ENCODE measurements at places on chromosomes 7 and 10. TPM values are rescaled to one million over a fixed set of nuclear protein-coding genes. Genes with fewer than 3 reads are reported as not detected.

GRCh38 chr7:96727534-96728088 is 18.0 kb upstream of the SEM1 start:
- no peak overlapping the region for H3K4me3 ChIP-seq
- no peaks in the 10 kb centered on the region for H3K36me3 ChIP-seq
- H3K27me3 ChIP-seq: peaks cover 5% of the 10 kb centered on the region
- no peak for DNase-seq

DNA sequence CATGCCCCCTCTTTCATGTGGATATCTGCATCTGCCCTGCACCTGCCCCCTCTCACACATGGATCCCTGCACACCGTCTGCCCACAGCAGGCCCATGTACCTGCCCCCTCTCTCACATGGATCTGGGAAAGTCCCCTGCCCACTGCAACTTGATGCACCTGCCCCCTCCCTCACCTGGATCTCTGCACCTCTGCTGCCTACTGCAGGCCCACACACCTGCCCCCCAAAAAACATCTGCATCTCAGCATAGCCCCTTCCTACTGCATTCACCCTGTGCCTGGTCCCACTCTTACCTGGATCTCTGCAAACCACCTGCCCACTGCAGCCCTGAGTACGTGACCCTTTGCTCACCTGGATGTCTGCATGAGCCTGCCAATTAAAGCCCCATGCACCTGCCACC is 479.8 kb downstream of the PTPRN2 start:
- no peak overlapping the region for H3K4me3 ChIP-seq
- no peak for DNase-seq
- no peak overlapping the region for H3K27ac ChIP-seq
- no peaks in the 10 kb centered on the region for H3K27me3 ChIP-seq
- no peaks in the 10 kb centered on the region for H3K36me3 ChIP-seq

DNA sequence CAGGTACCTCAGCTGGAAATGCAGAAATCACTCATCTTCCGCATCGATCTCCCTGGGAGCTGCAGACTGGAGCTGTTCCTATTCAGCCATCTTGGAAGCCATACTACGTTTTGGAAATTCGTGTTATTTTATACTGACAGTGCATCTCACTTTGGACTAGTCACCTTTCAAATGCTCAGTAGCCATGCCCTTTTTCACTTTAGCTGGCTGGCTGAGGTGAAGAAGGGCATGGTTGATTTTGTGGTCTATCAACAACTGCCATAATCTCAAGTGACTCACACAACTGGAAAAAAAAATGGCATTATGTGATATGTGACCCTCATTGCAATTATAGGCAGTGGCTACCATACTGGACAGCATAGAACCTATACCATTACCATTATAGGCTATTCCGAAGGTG is 100.5 kb downstream of the CCDC71L start:
- no peaks in the 10 kb centered on the region for H3K27me3 ChIP-seq
- H3K4me1 ChIP-seq: no peaks in the 10 kb centered on the region
- no peak overlapping the region for H3K27ac ChIP-seq
- DNase-seq: no peak
- H3K4me3 ChIP-seq: no peak overlapping the region

GRCh38 chr7:4079956-4080355 is 602.1 kb upstream of the FOXK1 start:
- no peaks in the 10 kb centered on the region for H3K27me3 ChIP-seq
- no peak overlapping the region for H3K27ac ChIP-seq
- H3K4me3 ChIP-seq: no peak overlapping the region
- H3K36me3 ChIP-seq: no peaks in the 10 kb centered on the region

DNA sequence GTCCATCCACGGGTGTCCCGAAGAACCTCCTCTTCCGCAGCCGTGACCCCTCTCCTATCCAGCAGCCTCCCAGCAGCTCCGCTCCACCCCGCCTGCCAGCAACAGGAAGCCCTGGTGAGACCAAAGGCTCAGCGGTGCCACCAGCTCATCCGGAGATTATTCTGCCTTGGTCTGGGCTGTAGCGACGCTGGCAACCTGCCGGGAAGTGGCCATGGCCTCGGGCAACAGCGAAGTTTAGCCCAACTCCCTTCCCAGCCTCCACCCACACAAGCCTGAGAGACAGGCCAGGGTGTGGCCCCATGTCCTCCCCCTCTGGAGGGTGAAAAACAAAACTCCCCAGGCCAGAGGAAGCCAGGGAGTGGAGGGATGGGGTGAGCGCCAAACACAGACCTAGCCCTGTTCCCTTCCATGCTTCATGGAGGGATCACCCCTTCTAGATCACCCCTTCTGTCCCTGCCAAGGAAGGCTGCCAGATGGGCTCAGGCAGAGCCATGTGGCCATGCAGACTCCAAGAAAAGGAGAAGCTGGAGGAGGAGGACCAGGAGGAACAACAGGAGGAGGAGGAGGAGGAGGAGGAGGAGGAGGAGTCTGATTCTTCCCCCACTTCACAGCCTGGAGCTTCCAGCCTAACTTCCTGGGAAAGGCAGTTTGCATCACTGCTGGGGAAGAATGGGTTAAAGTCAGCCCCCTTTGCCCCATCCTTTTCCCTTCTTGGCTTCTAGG is 918 bp downstream of the CALHM2 start:
- H3K4me3 ChIP-seq: peak overlapping the region; percentile 55
- H3K27me3 ChIP-seq: no peaks in the 10 kb centered on the region
- peak; percentile 52 for DNase-seq
- H3K27ac ChIP-seq: peak overlapping the region; percentile 57
- H3K36me3 ChIP-seq: peaks cover 15% of the 10 kb centered on the region

DNA sequence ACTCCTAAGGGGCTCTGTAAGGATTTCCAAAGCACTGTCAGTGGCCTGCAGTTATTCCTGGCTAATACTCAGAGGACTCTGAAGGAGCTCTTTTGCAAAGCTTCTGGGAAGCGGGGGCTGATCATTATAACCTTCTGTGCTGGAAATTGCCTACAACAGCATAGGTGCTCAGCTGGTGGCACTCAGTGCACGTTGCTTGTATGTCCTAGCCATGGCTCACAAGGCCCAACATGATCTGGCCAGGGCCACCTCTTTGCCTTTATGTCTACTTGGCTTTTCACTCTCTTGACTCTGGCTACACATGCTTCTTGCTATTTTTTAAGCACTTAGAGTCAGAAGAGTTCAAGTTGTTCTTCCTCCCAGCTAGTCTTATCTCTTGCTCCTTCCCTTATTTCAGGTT is 17.5 kb downstream of the LAMB4 start:
- H3K36me3 ChIP-seq: no peaks in the 10 kb centered on the region
- H3K27me3 ChIP-seq: no peaks in the 10 kb centered on the region
- H3K4me1 ChIP-seq: peaks cover 8% of the 10 kb centered on the region
- no peak for DNase-seq

The PLEKHS1 gene
- not detected for total RNA-seq

The MAPK8 gene
- total RNA-seq: 50.1 TPM

The CCDC172 gene
- not detected for total RNA-seq

The LRRN3 gene
- total RNA-seq: not detected

The VGF gene
- not detected for total RNA-seq
